Femur (tissue), 1 donor: ENCODE measurements at places on chromosomes 11 and 22.

GRCh38 chr11:63768237-63769041 lies at the start of gene ZFTA:
Gene ZFTA (minus strand): TSS chr11:63768775. CDS start chr11:63768622, 153 bp downstream.
- DNase-seq, result peak; percentile 83

- DNase-seq, result no peak
Observed at GRCh38 chr11:119029069-119029339, 1.7 kb downstream of the SLC37A4 start.

GRCh38 chr11:74018331-74019005 lies 9.6 kb upstream of the UCP3 start:
- peak; percentile 80 for DNase-seq

- no peak for DNase-seq
Observed at GRCh38 chr11:60987577-60988277, 16.2 kb downstream of the CD6 start.
